ENCODE measurements at places on chromosomes 2 and 18.

- DNase-seq, result no peak
Measured at GRCh38 chr2:189379287-189379630, 62.0 kb upstream of the WDR75 start.

DNA sequence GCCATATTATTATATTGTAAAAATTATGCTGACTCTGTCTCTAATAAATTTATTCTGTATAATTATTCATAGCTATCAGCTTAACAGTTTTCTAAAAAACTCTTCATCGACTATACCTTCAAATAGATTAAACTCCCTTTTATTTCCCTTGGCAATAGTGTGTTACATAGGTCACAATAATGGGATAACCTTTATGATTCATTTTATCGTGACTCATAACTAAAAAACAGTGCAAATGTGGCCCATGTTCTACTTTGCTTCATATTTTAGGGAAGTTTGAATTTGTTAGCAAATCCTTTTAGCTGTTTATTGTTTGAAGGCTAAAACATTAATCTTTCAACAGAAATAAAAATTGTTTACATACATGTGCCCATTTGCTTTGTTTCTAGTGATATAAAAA, 783.2 kb upstream of the CDH2 start:
- no peak for DNase-seq

DNA sequence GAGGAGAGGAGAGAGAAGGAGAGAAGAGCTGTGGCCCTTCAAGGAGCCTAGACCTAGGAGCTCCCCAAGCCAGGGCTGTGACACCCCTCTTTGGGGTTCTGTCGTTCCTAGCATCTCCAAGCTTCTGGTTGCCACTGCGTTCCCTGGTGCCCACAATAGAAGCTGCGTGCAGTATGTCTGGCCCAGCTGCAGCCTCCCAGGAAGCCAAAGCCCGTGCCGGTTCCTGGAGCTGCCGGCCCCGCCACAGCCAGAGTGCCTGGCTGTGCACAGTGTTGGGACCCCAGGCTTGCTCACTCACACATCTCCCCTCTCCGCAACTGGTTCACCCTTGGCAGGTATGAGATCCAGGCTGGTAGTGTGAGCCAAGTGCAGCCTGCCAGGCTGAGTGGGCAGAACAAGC, 367.7 kb upstream of the MC4R start:
- DNase-seq, result no peak

DNA sequence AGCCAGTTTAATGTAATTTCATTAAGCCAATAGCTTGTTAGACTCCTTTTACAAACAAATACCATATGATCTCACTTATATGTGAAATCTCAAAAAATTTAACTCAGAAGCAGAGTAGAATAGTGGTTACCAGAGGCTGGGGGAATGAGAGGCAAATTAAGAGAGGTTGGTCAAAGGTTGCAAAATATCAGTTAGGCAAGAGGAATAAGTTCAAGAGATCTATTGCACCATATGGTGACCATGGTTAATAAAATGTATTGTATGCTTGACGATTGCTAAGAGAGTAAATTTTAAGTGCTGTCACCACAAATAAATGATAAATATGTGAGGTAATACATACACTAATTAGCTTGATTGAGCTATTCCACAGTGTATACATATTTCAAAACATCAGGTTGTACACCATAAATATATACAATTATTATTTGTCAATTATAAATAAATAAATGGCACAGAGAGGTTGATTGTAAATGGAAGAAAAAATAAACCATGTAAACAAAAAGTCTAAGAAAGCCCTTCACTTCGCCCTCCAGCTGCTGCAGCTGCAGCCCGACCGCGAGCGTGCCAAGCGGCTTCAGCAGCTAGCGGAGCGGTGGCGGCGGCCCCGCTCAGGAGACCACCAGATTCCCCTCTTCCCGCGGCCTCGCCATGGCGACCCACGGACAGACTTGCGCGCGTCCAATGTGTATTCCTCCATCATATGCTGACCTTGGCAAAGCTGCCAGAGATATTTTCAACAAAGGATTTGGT, 23.0 kb upstream of the ACTR2 start:
- no peak for DNase-seq

GRCh38 chr18:8660316-8660715, 45.0 kb upstream of the MTCL1 start:
- no peak for DNase-seq

DNA sequence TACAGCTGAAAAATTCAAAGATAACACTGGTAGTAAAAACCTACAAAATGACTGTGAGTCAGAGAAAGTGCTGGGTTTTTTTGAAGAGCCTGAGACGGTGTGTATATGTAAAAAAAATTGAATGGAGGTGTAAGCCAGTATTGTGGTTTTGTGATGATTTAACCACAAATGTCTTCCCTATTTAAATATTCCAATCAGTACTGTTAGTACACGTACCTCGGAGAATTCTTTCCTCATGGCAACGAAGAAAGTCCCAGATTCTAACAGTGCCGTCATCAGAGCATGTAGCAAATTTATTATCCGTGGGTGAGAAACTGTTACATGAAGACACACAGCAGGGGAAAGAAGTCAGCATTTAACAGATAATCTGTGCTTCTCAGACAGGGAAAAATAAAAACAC, 48.1 kb downstream of the WDR33 start:
- no peak for DNase-seq

DNA sequence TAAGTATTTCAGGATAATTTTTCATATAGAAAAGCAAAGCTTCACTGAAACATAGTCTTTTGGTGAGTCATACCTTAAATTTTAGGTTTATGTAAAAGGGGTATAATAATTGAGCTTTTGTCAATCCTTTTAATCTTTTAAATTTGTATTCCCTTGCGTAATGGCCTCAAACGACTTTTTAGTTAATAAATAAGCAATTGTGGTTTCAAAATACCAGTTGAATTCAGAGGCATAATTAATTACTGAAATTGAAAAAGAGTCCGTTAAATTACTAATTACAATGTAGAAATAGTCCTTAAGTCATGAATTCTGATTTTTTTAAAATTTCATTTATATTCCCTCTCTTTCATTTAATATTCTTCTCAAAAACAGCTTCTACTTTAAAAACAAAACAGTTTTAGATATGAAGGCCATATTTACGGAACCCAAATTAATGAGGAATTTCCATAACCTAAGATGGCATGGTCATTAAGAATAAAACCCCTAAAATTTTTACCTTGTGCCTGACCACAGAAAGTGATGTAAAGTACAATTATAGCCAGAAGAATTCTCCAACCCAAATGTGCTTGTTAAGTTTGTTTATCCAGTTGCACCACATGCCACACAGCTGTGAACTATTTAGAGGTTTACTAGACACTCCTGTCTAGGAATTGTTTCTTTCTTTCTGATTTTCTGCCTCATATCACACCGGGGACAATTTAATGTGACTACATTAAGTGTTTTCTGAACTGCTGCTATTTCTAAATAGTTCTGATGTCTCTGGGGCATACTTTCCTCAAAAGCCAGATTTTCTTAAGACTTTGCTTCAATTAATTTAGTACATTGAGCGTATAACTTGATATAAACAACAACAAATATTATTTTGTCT, 60.7 kb upstream of the ITGA4 start:
- DNase-seq, result no peak

DNA sequence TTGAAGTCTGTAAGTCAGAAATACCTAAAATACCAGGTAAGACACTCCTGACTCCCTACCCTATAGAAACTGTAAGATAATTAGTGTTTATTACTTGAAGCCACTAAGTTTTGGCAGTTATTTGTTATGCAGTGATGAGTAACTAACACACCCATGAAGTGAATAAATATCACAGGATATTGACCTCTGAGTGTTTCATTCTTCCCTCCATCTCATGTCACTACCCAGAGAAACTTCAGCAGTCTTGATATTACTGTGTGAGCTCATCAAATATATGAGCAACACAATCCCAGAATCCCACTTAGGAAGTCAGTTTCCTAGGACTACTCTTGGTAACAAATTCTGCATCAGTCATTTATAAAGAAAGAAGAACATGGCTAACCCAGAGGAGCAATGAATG, 529.7 kb downstream of the FBXO15 start:
- no peak for DNase-seq

GRCh38 chr2:147709655-147710054, 135.2 kb upstream of the ACVR2A start:
- DNase-seq, result no peak

GRCh38 chr2:149329068-149329467, 1.3 kb upstream of the LYPD6 start:
- DNase-seq, result no peak

- no peak for DNase-seq
Measured at GRCh38 chr2:73961274-73961673, 23.4 kb upstream of the TET3 start.

DNA sequence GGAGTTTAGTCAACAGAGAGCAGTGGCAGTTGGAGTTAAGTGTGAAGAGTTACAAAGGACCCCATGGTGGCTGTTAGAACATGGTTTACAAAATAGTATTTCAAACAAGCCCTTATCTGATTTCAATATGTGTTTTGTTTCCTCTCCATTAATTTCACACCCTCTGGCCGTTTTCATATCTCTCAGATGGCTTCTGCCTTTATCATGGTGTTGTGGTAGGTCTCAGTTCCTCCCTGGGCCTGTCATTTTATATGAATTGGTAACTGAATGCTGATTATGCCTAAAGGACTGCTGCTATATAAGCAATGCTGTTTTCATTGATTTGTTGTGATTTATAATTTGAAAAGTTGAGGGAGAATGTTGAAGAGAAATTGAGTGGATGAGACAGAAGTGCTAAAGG, 686.7 kb downstream of the NYAP2 start:
- no peak for DNase-seq

GRCh38 chr2:179031731-179032408, 18.1 kb downstream of the CCDC141 start:
- peak; percentile 55 for DNase-seq

DNA sequence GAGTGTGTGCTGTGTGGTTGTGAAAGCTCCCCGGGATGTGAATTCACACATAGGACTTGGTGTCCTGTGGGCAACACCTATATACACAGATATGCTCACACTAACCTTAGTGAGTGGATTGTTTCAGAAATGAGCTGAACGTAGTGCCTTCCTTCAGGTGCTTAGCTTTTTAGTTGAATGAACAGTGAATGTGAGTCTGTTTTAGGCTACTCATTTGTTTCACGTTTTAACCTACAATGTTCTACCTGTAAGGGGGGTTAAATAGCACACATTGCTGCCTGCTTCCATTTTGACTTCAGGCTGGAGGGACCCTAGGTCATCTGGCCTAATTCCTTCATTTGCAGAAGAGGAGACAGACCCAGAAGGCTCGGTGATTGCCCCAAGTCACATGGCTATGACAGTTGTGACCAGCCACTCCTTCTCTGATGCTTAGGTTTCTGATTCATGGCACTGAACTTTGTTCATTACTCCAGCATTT, 1.0 kb downstream of the PLEK start:
- DNase-seq, result no peak

DNA sequence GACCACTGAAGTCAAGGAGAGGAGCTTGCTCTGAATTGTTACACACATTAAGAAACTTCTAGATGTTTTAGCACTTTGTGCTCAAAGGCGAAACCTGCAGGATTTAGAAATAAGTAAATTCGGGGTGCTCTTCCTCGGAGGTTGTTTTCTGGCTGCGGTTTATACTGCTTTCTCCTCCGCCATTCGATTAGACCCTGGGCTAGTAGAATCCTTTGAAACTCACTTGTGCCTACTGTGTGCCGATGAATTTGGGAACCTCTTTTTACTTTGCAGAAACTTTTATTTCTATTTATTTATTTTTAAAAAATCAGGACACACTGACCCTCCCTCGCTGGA, 3.5 kb downstream of the MEIS1 start:
- no peak for DNase-seq

DNA sequence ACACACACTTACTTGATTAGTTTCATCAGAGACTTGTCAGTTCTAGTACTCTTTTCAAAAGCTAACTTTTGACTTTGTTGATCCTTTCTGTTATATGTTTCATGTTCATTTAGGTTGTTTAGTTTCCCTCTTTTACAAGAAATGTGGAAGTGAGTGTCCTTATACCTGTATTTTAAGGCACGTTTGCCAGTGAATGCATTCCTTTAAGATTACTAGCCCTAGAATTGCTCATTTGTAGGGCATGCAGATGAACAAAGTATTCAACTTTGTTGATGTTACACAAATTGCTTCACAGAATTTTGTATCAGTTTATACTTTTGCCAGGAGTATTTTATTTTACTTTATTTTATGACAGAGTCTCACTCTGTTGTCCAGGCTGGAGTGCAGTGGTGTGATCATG, 6.3 kb downstream of the IL1RL2 start:
- DNase-seq, result no peak

- DNase-seq, result no peak
Measured at GRCh38 chr2:106143495-106144215, 50.4 kb downstream of the UXS1 start.

GRCh38 chr2:106057206-106057605, 136.9 kb downstream of the UXS1 start:
- no peak for DNase-seq

GRCh38 chr2:16674154-16674553, 8.5 kb upstream of the CYRIA start:
- no peak for DNase-seq

DNA sequence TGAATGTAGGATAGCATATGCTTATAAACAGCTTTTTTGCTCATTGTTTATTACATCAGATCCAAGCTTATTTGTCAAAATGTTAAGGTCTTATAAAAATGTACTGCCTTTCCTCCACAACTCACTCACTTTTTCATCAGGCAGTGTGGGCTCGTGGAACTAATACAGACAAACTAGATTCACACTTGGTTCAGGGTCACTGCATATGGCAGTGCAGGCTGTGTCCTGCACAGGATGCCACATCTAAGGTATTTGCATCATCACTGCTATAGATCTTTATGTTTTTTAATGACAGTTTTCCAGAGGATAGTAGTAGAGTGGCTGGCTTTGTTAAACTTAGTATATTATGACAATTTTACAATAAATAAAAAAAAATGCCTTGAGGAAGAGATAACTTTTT, 381.0 kb downstream of the CLIP4 start:
- no peak for DNase-seq

DNA sequence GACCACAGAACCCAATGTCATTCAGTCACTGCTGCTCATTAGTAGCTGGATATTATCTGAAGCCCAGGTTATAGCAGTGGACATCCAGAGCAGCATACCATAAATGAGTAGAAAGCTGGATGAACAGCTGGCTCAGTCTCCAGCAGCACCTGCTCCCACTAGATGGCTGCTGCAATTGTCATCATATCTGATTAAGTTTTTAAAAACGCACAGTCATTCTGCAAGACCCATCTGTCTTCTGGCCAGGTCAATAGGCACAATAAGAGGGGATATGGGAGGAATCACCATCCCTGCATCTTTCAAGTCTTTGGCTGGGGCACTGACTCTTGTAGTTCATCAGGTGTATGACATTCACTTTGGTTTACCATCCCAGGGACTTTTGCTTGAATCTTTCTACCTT, 55.1 kb upstream of the XDH start:
- DNase-seq, result no peak

GRCh38 chr2:147639891-147640290, 204.9 kb upstream of the ACVR2A start:
- no peak for DNase-seq

DNA sequence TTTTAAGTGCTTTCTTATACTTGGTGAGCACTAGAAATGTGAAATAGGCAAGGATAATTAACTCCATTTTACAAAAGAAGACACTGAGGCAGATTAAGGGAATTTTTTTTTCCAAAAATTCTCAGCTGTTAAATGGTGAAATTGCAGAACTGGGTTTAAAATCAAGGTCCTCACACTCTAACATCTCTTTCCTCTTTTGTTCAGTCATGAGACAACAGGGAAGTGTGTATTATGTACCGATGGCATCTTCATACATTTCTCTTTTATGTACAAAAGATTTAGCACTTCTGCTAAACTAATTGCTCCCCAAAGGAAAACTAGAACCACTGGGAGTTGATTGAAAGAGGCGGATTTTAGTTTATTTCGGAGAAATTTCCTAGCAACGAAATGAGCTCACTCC, 203.0 kb downstream of the SETBP1 start:
- no peak for DNase-seq
